ENCODE measurements at places on chromosomes 6 and 20.

GRCh38 chr6:105567140-105567539 is 164.3 kb upstream of the PREP start:
- no peak for DNase-seq

- DNase-seq: no peak
Measured at GRCh38 chr6:167151648-167152047, 6.1 kb downstream of the GPR31 start.

DNA sequence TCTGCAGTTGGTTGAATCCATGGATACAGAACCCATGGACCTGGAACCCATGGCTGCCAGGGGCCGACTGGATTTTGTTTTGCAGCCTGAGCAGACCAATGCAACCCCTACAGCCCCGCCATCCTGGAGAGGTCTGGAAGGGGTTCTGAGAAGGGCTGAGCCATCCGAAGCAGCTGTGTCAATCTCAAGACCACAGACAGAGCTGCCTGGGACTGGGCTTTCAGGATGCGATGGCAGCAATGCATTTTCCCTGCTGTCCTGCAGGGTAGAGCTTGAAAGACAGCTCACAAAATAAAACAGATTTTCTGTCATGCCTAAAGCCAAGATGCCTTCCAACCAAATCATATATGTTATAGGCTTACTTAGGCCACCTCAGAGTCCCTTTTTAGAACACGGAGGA is 125.8 kb upstream of the NXT1 start:
- no peak for DNase-seq

- peak; percentile 52 for DNase-seq
Measured at GRCh38 chr6:43627008-43627825, 1.8 kb downstream of the GTPBP2 start.

DNA sequence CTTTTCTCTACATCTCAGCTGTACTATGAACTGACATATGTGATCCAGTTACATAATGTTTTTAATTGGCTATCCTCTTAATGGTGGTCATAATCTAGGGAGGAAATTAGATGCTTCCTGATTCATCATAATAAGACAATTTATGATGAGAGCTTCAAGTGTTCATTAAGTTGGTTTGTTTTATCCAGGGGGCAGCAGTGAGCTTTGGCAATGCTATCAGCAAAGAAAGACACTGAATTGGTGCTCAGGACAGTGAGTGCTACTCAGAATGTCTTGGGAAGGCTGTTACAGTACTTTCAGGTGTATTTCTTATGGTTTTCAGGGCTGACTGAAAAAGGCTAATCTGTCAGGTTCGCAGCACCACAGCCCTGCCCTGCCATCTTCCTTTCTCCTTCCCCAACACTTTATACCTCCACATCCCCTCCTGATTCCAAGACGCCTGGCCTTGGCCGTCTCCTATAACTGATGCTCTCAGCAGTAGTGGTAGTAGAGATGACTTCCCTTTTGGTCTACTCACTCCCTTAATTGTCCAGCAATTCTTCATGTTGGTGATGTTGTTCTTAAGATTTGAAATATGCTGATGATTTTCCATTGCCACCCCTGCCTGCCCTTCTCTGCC is 67.0 kb upstream of the TNFAIP3 start:
- no peak for DNase-seq

- DNase-seq: no peak
Measured at GRCh38 chr6:102381203-102381602, 987.7 kb downstream of the GRIK2 start.

- DNase-seq: no peak
Measured at GRCh38 chr6:31727717-31728671, 1.1 kb downstream of the DDAH2 start.

DNA sequence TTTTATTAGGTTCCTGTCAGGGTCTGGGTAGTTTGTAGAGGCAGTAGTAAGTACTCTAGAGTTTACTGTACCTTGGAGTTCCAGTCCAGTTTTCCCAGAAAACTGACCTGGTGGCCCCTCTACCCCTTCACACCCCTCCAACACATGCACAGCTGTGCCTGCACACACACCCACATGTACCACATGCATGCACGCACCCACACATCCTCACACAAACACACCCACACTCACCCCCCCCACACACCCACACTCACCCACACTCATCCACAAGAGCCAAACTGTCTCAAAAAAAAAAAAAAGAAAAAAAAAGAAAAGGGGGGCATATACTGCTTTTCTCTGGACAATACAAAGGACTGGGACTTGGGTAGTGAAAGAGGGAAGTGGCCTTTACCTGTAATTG is 570.5 kb downstream of the QKI start:
- no peak for DNase-seq

DNA sequence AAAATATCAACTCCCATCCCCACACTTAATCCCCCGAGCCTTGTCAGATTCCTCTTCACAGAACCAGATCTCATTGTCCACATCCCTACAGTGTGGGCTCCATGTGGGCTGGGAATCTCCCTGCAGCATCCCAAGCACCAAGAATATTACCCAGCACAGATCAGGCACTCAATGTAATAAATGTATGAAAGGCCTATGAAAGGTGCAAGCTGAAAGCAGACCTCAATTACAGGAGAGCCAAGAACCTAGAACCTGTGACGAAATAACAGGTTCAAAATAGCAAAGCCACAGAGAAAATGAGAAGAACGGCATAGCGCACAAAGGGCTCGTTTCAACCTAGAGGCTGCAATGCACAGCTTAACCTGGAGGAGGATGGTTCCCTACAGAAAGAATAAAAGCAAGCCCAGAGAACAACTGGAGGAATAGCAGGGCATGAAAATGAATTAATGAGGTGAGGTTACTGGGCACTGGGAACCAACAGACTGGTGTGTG is 3.1 kb downstream of the SLC23A2 start:
- no peak for DNase-seq

DNA sequence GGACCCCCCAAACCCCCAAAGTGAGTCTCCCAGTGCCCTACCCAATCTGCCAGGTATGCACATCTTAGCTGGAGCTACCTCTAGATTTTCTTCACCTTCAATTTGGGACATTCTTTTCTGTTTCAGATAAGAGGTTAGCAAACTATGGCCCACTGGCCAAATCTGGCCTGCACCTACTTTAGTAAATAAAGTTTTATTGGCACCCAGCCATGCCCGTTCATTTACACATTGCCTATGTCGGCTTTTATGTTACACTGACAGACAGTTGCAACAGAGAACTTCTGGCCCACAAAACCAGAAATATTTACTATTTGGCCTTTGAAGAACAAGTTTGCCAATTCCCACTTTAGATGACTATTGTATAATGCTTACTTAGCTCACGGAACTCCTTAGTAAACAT is 55.9 kb upstream of the STX16 start:
- no peak for DNase-seq

GRCh38 chr6:72746276-72746675 is 124.4 kb downstream of the KCNQ5 start:
- DNase-seq: no peak

DNA sequence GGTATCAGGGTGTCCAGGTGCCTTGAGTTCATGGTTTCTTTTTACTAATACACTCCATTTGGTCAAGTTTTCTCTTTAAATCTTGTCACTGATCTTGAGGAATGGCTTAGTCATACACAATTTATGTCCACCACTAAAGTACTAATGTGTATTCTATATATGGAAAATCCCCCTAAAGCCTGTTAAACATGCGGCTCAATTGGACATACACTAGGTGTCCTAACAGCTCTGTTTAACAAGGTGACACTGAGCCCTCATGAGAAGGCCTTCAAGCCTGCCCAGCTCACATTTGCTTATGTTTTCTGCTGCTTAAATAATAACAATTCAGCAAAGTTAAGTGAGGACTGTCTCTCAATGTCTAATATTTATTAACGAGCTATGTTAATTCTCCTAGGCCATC is 31.5 kb downstream of the PDE7B start:
- DNase-seq: no peak

- no peak for DNase-seq
Measured at GRCh38 chr6:36984581-36985416, 1.2 kb downstream of the MTCH1 start.

DNA sequence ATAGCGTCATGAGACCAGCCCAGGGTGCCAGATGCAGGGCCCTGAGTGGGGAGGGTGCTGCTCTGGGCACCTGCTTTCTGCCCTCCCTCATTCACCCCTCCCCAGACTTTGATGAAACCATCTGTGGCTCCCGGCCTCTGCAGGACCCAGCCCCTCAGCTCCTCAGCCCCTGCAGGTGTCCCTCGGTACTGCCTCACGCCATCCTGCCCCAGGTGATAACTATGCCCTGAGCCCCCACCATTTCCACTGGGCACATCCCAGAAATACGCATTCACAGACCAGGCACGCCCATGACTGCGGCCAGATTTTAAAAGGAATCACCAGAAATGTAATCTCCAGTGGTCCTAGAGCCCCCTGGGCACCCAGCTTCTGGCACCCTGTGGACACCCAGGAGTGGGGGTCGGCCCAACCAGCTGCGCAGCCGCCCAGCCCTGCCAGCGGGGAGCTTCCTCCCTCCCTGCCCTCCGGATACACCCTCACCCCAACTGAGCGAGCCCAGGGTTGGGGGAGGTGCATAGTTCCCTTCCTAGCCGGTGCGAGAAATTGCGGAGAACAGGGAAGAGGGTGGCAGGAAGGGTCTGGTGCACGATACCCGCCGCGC is 615 bp upstream of the NTSR1 start:
- DNase-seq: no peak

DNA sequence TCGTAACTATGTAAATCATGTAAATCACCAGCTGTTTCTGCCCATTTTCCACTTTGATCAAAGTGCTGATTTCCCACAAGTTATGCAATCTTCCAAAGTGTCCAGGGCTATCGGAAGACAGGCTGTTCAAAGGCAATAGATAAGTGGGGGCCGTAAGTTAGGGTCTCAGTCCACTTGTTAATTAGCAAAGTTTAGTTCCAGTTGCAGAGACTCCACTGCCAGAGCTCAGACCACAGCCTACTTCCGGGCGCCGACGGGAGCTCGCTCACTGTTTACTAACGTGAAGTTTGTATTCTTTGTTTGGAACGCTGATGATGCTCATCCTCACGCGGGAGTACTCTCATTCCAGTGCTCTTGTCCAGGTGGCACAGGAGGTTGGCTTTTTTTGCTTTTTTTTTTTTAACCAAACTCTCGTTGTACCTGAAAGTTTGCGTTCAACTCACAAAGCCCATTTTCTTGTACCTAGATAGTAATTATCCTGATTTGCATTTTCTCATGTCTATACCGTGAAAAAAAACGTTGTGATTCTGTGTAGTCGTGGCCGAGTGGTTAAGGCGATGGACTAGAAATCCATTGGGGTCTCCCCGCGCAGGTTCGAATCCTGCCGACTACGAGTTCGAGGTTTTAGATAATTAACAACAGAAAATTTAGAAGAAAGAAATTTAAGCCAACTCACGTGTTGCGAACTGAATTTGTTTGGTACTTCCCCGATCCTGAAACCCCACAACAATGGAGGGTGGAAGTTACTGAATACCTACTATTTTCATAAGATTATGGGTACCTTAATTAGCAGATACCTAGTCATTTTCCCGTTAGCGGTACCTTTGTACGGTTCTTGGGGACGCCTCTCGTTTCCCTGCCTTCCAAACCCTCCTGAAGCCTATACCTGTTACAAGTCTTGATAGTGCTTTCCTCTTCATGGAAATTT is 29.9 kb upstream of the ZNF184 start:
- no peak for DNase-seq

- DNase-seq: no peak
Measured at GRCh38 chr6:113636357-113636824, 220.8 kb upstream of the MARCKS start.

DNA sequence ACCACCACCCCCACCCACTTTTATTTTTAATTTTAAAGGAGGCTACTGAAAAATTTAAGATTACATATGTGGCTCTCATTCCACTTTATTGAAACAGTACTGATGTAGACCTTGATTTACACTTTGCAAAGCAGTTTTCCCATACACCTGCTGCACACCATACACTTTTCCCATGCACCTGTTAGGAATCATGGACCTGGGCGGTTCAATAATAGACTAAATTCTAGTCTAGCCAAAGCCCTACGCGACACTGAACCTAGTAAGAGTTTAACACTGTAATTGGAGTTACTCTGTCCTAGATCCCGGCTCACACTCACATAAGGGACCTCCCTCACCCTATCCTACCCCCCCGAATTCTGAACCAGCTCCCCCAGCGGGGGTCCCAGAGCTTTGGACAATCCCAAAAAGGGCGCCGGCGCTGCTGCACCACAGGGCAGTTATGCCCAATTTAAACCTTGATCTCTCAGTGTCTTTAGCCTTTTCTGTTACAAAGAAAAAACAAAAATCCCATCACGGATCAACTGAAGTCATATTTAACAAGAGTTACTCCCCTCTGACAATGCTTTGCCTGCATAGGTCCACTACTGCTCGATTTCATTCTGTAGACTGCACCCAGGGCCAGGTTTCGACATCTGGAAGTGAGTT is 2.4 kb upstream of the GCLC start:
- peak; percentile 61 for DNase-seq

GRCh38 chr6:157823001-157823527 is at the start of gene SNX9:
Gene SNX9 (plus strand): TSS chr6:157823246. CDS start chr6:157823435, 189 bp downstream.
- DNase-seq: peak; percentile 34

DNA sequence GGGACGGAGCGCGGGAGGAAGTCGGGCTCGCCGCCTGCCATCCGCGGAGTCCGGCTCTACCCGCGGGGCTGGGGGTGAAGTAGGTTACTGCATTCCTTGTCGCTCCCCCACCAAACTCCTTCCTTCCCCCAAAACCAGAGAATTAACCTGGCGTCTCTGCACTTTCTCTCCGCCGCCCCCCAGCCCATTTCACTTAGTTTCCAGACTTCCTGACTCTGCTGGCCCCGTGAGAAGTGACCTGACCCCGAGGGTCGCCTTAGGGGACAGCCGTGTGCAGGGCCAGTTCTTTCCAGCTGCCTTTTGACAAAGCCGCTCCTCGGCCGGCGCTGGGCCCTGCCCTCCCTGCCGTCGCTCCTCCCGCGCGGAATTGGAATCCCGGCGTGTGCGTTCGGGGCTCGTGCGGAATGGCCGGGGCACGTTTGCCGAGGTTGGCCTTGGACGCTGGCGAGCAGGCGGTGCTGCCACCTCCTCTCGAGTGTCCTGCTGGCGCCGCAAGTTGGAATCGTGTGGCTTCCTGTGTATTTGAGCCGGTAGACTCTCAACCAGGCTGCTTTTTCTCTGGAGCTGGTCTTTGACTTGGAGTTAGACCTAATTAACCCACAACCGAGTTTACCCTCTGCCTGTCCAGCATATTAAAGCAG is 650 bp downstream of the DCBLD1 start:
- DNase-seq: no peak

- DNase-seq: no peak
Measured at GRCh38 chr20:51385646-51386530, 156.6 kb downstream of the NFATC2 start.
